Left renal pelvis (tissue), 4 donors: ENCODE measurements at places on chromosomes 1 and 21.

- DNase-seq, result no peak
Observed at GRCh38 chr1:15412175-15412800, 2.6 kb downstream of the EFHD2 start.

- DNase-seq, result no peak
Observed at GRCh38 chr1:203368624-203369451, 17.9 kb upstream of the FMOD start.

DNA sequence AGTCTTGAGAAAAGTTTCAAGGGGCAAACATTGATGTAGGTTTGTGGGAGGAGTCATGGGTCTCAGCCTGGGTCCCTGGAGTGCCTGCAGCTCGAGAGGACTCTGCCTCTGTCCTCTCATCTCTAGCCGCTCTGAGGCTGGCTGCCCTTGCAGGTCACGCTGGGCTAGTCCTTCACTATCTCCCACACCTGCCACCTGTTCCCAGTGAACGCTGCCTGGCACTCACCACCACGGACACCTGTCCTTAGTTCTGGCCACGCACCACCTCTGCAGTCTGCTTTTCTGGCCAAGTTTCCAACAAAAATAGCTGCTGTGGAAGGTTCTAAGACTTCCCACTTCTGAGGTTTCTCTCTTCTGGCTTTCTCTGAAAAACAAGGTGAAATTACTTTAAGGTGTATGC lies 52.5 kb downstream of the SH3BGR start:
- no peak for DNase-seq

GRCh38 chr1:32068957-32069588 lies 3.7 kb upstream of the TMEM39B start:
- DNase-seq, result no peak
